Stimulated activated CD4-positive, alpha-beta T cell treated with anti-CD3 and anti-CD28 coated beads, TNF-alpha, amount 100 ng/mL, for 4 hours (primary cell): ENCODE measurements at places on chromosomes 11 and 22.

GRCh38 chr11:14673824-14674405, 30.3 kb downstream of the PDE3B start:
- DNase-seq = no peak

GRCh38 chr22:18056161-18056666, 21.6 kb upstream of the PEX26 start:
- no peak for DNase-seq

- no peak for DNase-seq
These were observed 22.8 kb downstream of the SYN3 start for GRCh38 chr22:33035272-33035863.

- DNase-seq = no peak
These were observed 1.5 kb upstream of the CDC42EP1 start for GRCh38 chr22:37558815-37559214.

DNA sequence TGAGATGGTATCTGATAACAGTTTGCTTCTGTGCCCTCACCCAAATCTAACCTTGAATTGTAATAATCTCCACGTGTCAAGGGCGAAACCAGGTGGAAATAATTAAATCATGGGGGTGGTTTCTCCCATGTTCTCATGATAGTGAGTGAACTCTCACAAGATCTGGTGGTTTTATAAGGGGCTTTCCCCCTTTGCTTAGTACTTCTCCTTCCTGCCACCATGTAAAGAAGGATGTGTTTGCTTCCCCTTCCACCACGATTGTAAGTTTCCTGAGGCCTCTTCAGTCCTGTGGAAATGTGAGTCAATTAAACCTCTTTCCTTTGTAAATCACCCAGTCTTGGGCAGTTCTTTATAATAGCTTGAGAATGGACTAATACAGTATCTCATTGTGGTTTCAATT, 8.5 kb upstream of the OVCH2 start:
- DNase-seq = no peak
